Activated T-helper 1 cell treated with anti-CD3 and anti-CD28 coated beads, Interleukin-2, amount 50 U/mL, for 16 hours (primary cell): ENCODE measurements at places on chromosomes 1 and 21.

DNA sequence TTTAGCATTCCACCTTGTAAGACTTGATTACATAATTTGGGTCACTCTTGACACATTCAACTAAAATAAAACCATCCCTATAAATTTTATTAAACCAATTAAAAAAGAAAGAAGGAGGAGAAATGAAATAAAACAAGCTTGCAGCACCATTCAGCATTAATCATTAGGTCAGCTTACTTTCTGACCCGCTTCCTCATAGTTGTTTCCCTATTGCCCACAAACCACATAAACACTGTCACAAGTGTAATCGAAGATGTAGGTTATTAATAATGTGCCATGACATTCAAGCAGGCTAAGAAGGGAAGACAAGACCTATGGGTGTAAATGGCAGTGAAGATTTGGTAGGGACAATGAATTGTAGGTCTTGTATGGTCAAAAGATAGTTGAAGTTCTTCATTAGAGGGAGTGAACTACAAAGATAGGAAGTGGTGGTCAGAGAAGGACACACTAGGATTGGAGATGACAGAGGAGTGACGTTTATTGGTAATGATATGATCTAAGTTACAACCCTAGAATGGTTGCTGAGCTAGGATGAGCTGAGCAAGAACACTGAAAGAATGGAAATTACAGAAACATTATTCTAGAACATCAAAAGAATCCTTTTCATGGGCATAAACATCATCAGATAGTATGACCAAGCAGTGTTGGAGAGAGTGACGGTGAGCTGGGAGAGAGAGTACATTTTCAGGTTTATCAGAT lies 231.5 kb downstream of the KCNT2 start:
- DNase-seq = no peak

GRCh38 chr1:22636353-22636752 lies at the start of gene C1QA:
Gene C1QA, plus strand, starts transcription at chr1:22636628. Its CDS starts 989 bp downstream, at chr1:22637617.
- no peak for DNase-seq

GRCh38 chr1:153798468-153798780 lies 23.2 kb downstream of the SLC27A3 start:
- DNase-seq = no peak

DNA sequence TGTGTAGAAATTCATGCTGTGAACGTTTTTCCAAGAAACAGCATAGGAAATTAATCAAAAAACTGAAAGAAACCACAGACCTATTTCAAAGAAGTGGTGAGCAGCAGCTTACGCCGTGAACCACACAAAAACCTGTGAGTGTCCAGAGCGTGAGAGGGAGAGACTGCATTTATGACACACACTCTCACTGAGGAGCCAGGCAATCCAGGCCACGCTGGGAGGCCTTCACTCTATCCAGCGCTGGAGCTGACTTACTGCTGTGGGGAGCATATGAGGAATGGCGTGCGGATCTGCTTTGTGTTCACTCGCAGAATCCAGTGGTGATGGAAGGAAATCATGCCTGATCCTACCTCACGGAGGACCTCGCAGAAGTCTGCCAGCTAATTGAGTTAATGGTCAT lies 12.7 kb downstream of the ADAMTS1 start:
- no peak for DNase-seq

DNA sequence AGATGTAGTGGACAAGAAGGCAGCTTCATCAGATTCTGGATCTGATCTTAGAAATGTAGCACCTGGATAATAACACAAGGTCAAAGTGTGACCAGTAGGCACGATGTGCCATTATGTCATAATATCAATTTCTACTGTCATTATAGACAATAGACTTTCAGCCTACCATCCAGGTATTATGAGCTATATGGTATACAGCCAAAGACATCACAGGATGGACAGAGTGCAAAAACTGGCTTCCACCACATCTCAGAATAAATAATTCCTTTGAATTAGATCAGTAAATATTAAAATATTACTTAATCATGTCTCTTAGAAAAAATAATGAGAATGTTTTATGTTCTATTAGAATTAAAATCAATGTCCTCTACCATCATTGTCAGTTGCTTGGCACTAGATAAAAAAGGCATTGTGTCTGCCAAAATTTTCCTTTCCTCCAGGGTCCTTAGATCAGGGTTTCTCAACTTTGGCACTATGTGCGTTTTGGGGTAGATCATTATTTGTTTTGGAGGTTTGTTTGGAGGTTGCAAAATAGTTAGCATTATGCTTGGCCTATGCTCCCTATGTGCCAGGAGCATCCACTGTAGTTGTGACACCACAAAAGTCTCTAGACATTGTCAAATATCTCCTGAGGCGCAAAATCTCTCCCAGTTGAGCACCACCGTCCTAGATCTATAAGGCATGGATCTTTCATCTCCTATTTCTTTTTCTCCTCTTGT lies 86.7 kb upstream of the NRIP1 start:
- no peak for DNase-seq

DNA sequence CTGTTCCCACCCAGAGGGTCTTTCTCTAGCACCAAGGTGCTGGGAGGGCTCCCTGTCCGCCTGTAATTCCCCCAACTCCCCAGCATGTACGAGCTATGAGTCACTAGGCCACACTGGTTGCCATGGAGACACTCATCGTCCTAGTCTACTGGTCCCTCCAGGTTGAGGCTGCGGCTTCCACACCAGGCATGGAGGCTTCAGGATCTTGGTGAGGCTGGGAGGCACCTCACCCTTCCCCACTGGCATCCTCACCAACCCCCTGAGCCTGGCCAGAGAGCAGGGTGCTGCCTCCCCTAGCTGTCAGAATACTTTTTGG lies 75.6 kb upstream of the KAZN start:
- DNase-seq = no peak

DNA sequence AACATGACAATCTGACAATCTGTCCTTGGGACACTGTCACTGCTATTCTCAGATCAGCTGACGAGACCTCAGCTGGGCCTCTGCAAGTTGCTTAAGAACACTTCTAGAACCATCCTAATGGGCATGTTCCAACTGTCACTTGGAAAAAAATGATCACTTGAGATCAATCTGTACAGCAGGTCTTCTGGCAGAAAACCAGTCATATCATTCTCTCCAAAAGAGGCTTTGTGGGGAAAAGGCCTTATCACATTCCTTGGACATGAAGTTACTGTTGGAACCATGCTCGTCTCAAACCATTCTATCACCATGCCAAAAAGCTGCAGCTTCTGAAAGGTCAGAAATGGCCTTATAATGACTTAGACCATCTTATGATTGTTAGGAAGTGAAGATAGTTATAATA lies 744.2 kb downstream of the USP25 start:
- no peak for DNase-seq

DNA sequence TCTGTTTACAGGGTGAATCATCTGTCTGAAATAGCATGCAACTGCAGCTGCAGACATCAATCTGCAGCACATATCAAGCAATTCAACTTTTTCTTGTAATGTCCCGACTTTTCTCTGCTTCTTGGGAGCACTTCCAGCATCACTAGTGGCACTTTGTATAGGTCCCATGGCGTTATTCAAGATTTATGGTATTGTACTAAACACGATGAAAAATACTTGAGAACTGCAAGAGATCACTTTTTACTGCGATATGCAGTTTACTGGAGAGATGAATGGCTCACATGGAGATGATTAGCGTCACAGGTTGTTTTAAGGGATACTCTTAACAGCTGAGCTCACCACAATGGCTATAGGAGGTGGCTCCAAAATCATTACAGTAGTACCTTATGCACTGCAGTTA lies 7.2 kb upstream of the SCMH1 start:
- no peak for DNase-seq

DNA sequence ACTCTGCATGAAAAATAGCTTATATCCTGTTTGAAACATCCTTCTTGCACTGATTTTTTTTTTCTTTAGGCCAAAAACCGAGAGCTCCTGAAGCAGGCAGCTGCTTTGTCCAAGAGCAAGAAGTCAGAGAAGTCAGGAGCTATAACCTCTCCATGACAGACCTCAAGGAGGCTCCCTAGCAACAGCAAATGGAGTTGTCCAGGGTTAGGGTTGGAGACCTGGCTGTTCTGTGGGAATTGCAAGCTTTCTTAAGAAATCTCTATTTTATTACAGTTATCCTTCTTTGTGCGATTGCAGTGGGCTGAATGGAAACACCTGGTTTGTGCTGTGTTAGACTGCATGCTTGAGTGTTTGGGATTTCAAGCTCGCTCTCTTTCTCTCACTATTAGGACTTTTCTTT lies 12.6 kb upstream of the STX12 start:
- DNase-seq = no peak
